Right ventricle myocardium inferior (tissue), 1 donor: ENCODE measurements at places on chromosomes 7 and 10. TPM values are rescaled to one million over a fixed set of nuclear protein-coding genes. Genes with fewer than 3 reads are reported as not detected.

The NXPH1 gene
- not detected for total RNA-seq

The LIPN gene
- not detected for total RNA-seq

GRCh38 chr7:51476026-51476425 is 159.4 kb upstream of the COBL start:
- DNase-seq: no peak

- no peak for DNase-seq
Observed at GRCh38 chr7:41247143-41247865, 455.6 kb downstream of the INHBA start.

DNA sequence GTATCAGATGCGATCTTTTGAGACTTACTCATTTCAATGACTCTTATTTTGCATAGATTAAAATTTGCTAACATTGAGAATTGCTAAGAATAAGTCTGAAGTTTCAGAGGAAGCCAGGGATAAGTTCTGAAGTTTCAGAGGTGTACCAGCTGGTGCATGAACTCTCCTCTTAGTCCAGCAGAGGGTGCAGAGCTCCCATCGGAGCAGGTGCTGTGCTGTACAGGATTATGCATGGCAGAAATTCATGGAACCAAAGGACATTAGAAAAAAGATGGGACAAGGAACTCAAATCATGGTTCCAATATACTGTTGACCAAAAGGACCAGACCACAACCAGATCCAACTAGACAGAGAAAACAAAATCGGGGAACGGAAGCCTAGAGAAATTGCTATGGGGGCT is 41.9 kb downstream of the MGAM2 start:
- DNase-seq: no peak
